Body of pancreas (tissue), 4 donors: ENCODE measurements at places on chromosomes 5 and 9. TPM values are rescaled to one million over a fixed set of nuclear protein-coding genes. Genes with fewer than 3 reads are reported as not detected.
A peak's percentile ranks its signal among the peaks of the same experiment; 100 is the strongest.

INSL4 gene
- total RNA-seq = not detected

SLC25A2 gene
- not detected for total RNA-seq

RNF208 gene
- 0.78 TPM for total RNA-seq

NSG2 gene
- 2.9 TPM for total RNA-seq

EIF4E1B gene
- total RNA-seq = 0.26 TPM

BTNL3 gene
- 0.26 TPM for total RNA-seq

TLR4 gene
- total RNA-seq = 7.6 TPM

LCN1 gene
- not detected for total RNA-seq

CTXN3 gene
- not detected for total RNA-seq

GFRA3 gene
- 1.8 TPM for total RNA-seq

- no peak for DNase-seq
- no peaks in the 10 kb centered on the region for H3K27me3 ChIP-seq
- no peaks in the 10 kb centered on the region for H3K4me1 ChIP-seq
- H3K4me3 ChIP-seq = no peak overlapping the region
- no peaks in the 10 kb centered on the region for H3K36me3 ChIP-seq
Observed at GRCh38 chr9:89364666-89365531, 46.6 kb downstream of the SECISBP2 start.

- H3K4me3 ChIP-seq = no peak overlapping the region
- H3K36me3 ChIP-seq = no peaks in the 10 kb centered on the region
- no peaks in the 10 kb centered on the region for H3K4me1 ChIP-seq
- no peak overlapping the region for H3K27ac ChIP-seq
- H3K27me3 ChIP-seq = no peaks in the 10 kb centered on the region
- no peak for DNase-seq
Observed at GRCh38 chr9:68721666-68722330, 16.8 kb downstream of the PIP5K1B start.

- H3K27me3 ChIP-seq = no peaks in the 10 kb centered on the region
- peaks cover 69% of the 10 kb centered on the region for H3K4me1 ChIP-seq
- H3K36me3 ChIP-seq = no peaks in the 10 kb centered on the region
- peak; percentile 87 for DNase-seq
Observed at GRCh38 chr9:136626740-136627642, 35.7 kb upstream of the EGFL7 start.

DNA sequence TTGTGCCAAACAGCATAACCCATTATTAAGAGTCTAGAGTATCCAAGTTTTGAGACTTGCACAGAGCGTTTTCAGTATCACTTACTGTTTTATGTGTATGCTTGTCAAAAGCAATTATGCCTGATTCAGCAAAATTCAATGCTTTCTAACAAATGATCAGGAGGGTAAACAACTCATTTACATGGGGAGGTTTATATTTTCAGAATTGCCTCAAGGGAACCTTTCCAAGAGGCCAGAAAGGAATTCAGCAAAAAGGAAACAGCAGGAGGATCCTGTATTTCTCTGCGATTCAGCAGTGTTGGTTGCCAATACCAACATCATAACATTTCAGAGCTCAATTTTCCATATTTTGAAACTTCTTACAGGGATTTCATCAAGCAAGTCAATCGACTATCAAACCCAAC, 69.3 kb upstream of the DAB2 start:
- DNase-seq = no peak
- no peaks in the 10 kb centered on the region for H3K27me3 ChIP-seq
- no peaks in the 10 kb centered on the region for H3K36me3 ChIP-seq
- H3K4me3 ChIP-seq = no peak overlapping the region
- H3K4me1 ChIP-seq = no peaks in the 10 kb centered on the region

- H3K27ac ChIP-seq = no peak overlapping the region
- H3K27me3 ChIP-seq = no peaks in the 10 kb centered on the region
- H3K36me3 ChIP-seq = no peaks in the 10 kb centered on the region
- no peak overlapping the region for H3K4me3 ChIP-seq
Observed at GRCh38 chr9:91246846-91247245, 114.9 kb downstream of the AUH start.

GRCh38 chr5:35785601-35786085, 71.0 kb upstream of the IL7R start:
- no peak overlapping the region for H3K27ac ChIP-seq
- no peak for DNase-seq
- no peak overlapping the region for H3K4me3 ChIP-seq
- H3K36me3 ChIP-seq = no peaks in the 10 kb centered on the region
- H3K27me3 ChIP-seq = no peaks in the 10 kb centered on the region
- H3K4me1 ChIP-seq = no peaks in the 10 kb centered on the region

- no peaks in the 10 kb centered on the region for H3K36me3 ChIP-seq
- no peaks in the 10 kb centered on the region for H3K27me3 ChIP-seq
- H3K4me3 ChIP-seq = no peak overlapping the region
- H3K27ac ChIP-seq = no peak overlapping the region
- H3K4me1 ChIP-seq = no peaks in the 10 kb centered on the region
- DNase-seq = no peak
Observed at GRCh38 chr5:9716838-9717281, 86.7 kb upstream of the TAS2R1 start.

DNA sequence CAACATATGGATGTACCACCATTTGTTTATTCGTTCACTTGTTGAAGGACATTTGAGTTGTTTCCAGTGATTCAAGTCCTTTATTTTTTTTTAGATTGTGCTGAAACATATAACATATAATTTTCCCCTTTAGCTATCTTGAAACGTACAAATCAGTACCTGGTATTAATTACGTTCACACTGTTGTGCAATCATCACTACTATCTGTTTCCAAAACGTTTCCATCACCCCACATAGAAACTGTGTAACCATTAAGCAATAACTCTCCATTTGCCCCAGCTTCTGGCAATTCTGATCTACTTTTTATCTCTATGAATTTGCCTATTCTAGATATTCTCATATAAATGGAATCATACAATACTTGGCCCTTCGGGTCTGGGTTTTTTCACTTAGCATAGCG, 116.0 kb downstream of the FGF1 start:
- no peak overlapping the region for H3K4me3 ChIP-seq
- H3K4me1 ChIP-seq = no peaks in the 10 kb centered on the region
- no peaks in the 10 kb centered on the region for H3K27me3 ChIP-seq
- no peak overlapping the region for H3K27ac ChIP-seq
- DNase-seq = no peak

DNA sequence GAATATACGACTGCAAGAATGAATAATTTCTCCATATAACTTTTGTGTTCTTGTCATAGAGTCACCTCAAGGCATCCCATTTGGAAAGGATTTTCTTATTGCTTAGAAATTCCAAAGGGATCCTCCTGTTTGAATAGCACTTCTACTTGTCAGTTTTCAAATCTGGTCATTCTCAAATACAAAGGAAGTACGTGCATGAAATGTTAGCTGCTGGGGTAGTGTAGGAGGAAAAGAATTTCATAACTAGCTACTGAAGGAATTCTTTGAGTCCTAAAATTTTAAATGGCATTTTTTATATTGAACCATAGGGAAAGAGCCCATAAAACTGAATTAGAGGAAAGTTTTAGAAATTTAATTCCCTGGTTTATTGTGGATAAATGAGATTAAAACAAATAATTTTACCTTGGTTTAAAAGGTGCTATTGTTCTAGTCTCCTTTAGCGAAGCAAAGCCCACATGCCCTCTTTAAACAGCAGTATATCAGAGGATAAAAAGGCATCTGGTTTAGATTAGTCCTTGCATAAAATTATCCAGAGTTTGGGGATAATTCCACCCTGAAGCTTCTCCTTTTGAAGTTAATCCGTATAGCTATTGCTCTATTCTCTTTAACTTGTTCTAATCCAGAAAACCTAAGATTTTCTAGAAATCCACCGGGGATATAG, 2.0 kb upstream of the MPDZ start:
- no peak for DNase-seq
- H3K36me3 ChIP-seq = no peaks in the 10 kb centered on the region
- no peaks in the 10 kb centered on the region for H3K27me3 ChIP-seq
- no peak overlapping the region for H3K4me3 ChIP-seq
- H3K4me1 ChIP-seq = peaks cover 6% of the 10 kb centered on the region
- no peak overlapping the region for H3K27ac ChIP-seq

DNA sequence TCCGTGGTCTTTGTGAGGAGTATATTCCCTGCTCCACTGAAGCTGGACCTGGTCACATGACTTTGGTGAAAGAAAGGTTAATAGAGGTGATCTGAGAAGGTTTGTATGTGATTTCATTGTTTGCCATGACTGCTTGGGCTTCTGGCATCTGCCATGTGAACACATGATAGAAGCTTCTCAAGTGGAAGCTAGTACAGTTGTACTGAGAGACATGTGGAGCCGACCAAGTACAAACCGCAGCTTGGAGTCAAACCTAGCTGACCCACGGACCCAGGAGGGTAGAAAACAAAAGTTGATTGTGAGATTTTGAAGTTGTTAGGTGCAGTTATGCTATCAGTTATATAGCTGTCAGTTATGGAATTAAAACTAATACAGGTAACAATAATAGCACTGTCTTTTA, 140.4 kb downstream of the CARTPT start:
- no peaks in the 10 kb centered on the region for H3K27me3 ChIP-seq
- H3K27ac ChIP-seq = no peak overlapping the region
- H3K36me3 ChIP-seq = no peaks in the 10 kb centered on the region
- H3K4me3 ChIP-seq = no peak overlapping the region

DNA sequence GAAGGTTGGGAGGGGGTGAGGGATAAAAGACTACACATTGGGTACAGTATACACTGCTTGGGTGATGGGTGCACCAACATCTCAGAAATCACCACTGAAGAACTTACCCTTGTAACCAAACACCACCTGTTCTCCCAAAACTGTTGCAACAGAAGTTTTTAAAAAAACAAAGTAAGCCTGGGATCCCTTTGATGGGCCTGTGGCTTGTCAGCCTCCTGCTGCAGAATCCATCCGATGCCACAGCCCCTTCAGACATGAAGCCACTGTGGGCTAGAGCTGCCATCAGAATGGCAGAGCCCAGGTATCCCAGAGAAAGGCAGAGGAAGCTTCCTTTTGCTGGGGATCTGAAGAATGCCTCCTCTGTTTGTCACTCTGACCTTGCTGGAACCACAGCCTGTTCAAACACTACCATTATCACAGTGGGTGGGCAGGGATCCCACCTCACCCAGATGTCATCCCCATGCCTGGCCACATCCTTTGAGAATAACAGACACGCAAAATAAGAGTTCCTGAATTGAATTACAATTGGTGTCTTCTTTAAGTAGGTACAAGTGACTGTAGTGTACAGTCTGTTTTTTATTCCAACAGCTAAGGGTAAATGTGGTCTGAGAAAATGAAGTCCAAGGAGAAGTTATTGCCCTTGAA, 78.1 kb upstream of the DIRAS2 start:
- no peak overlapping the region for H3K27ac ChIP-seq
- no peak overlapping the region for H3K4me3 ChIP-seq
- no peaks in the 10 kb centered on the region for H3K36me3 ChIP-seq
- no peaks in the 10 kb centered on the region for H3K27me3 ChIP-seq
- DNase-seq = no peak

GRCh38 chr9:109012009-109012875, 1.1 kb downstream of the CTNNAL1 start:
- H3K27me3 ChIP-seq = no peaks in the 10 kb centered on the region
- DNase-seq = peak; percentile 71

- H3K4me3 ChIP-seq = no peak overlapping the region
- H3K4me1 ChIP-seq = no peaks in the 10 kb centered on the region
- H3K27ac ChIP-seq = no peak overlapping the region
- H3K36me3 ChIP-seq = no peaks in the 10 kb centered on the region
- no peaks in the 10 kb centered on the region for H3K27me3 ChIP-seq
Observed at GRCh38 chr9:18684593-18685317, 210.8 kb downstream of the ADAMTSL1 start.

GRCh38 chr9:5518171-5518936, 8.0 kb downstream of the PDCD1LG2 start:
- no peaks in the 10 kb centered on the region for H3K27me3 ChIP-seq
- no peak overlapping the region for H3K27ac ChIP-seq
- no peak for DNase-seq
- H3K4me1 ChIP-seq = no peaks in the 10 kb centered on the region

GRCh38 chr9:112520656-112521055, 34.0 kb downstream of the KIAA1958 start:
- H3K4me3 ChIP-seq = no peak overlapping the region
- H3K27ac ChIP-seq = no peak overlapping the region
- DNase-seq = no peak
- no peaks in the 10 kb centered on the region for H3K27me3 ChIP-seq
- H3K4me1 ChIP-seq = no peaks in the 10 kb centered on the region
- no peaks in the 10 kb centered on the region for H3K36me3 ChIP-seq

- no peak overlapping the region for H3K27ac ChIP-seq
- H3K4me3 ChIP-seq = no peak overlapping the region
- no peaks in the 10 kb centered on the region for H3K27me3 ChIP-seq
- DNase-seq = no peak
- H3K36me3 ChIP-seq = no peaks in the 10 kb centered on the region
Observed at GRCh38 chr5:84287951-84288350, 96.7 kb downstream of the EDIL3 start.

- DNase-seq = no peak
- no peaks in the 10 kb centered on the region for H3K27me3 ChIP-seq
Observed at GRCh38 chr9:116899337-116900006, 212.4 kb downstream of the TRIM32 start.

DNA sequence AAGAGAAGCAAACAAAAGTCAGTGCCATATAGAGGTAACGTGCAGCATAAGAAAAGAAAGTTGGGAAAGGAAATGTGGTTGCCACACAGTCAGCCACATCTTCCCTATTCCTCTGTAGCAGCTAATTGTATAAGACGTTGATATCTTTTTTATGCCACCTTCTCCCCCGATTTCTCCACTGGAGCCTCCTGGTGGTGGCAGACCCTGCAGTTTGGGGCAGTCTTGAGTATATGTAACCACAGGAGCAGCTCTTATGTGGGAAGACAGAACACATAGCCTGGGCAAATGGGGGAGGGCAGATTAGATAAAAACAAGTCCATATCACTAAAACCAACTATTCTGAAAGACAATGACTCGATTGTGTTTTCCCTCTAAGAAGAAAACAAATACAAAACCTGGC, 99.7 kb downstream of the PLCXD3 start:
- no peaks in the 10 kb centered on the region for H3K27me3 ChIP-seq
- H3K4me1 ChIP-seq = peaks cover 41% of the 10 kb centered on the region
- DNase-seq = no peak
- H3K4me3 ChIP-seq = no peak overlapping the region
